NB4 (cell line): ENCODE measurements at places on chromosomes 7 and 10.

GRCh38 chr10:110163192-110163773 lies 44.1 kb upstream of the MXI1 start:
- DNase-seq, result no peak

DNA sequence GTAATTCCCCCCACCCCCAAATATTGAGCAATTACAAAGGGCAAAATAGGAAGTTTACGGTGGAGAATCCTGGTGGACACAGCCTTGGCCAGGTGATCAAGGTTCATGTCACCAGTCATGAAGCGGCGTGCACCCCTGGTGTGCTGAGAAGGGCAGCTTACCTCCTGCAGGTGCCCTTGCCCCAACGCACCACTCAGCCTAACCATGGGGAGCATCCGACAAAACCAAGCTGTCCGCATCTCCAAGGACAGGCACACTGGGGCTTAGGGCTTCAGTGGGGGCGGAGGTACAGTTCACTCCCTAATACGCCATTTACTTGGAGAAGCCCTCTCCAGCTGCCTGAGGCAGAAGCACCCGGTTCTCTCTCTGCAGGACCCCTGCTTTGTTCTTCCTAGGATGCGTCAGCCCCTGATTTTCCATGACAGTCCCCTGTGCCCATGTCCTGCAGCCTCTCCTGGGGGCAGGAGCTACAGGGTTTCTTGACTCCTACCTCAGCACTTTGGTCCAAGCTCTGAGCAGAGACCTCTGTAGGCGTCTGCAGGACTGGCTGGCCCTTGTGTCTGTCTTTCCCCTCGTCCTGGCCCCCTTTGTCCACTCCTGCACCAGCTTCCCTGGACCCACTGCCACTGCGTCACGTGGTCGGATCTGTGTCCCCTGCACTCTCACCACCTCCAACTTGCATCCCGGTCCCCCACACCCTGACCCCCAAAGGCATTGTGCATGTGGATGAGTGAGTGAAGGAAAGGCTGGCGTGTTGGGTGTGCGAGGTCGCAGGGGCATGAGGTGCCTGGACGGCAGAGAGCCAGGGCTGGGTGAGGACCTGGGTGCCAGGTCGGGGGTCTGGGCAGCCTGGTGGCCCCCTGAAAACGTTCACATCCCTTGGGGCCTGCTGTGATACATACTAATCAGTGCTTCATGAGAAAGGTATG lies 113.7 kb downstream of the LHPP start:
- no peak for DNase-seq

GRCh38 chr10:30999070-30999712 lies 32.5 kb downstream of the ZNF438 start:
- peak; percentile 87 for DNase-seq

- DNase-seq, result no peak
Measured at GRCh38 chr10:131656431-131656841, 244.4 kb upstream of the PPP2R2D start.

- DNase-seq, result no peak
Measured at GRCh38 chr7:25522727-25523126, 294.4 kb upstream of the NPVF start.

GRCh38 chr7:24192053-24192452 lies 91.9 kb upstream of the NPY start:
- no peak for DNase-seq

GRCh38 chr10:77391605-77392235 lies 245.9 kb downstream of the KCNMA1 start:
- DNase-seq, result peak; percentile 66

DNA sequence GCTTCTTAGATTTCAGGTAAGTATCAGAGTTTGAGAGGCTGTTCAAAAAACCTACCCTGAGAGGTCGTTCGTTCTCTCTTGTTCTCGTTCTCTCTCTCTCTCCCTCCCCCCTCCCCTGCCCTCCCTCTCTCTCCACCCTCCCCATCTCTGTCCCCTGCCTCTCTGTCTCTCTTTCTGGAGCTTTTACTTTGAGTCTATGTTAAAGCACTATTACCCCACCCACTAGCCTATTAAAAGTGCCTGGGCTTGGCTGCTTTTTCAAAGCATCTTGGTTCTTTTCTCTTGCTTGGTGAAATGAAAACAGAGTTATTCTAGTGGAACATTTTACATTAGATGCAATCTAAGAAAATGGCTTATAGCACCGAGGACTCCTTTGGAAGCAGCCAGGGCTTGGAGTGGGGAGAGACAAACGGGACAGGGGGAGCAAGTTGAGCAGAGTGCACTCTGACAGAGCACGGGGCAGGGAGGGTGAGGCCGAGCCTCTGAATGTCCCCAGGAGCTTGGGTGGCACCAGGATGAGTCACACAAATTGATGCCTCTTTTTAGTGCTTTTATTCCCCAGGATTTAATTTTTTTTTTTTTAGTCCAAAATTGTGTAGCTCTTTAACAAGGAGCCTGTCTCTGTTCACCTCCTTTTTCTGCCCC lies 134.3 kb downstream of the CFAP58 start:
- DNase-seq, result no peak

- peak; percentile 49 for DNase-seq
Measured at GRCh38 chr7:618539-619367, 99.1 kb upstream of the PDGFA start.

- no peak for DNase-seq
Measured at GRCh38 chr7:50599385-50599784, 34.2 kb upstream of the DDC start.

- DNase-seq, result no peak
Measured at GRCh38 chr10:126434235-126434634, 46.0 kb upstream of the ADAM12 start.

DNA sequence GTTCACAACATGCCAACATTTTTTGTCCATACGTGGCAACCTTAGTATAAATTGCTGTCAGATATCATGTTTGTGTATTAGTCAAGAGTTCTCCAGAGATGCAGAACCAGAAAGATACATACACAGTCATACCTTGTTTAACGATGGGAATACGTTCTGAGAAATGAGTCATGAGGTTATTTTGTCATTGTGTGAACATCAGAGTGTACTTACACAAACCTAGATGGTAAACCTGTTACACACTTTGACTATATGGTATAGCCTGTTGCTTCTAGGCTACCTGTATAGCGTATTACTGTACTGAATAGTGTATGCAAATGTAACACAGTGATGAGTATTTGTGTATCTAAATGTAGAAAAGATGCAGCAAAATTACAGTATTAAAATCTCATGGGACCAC lies 22.3 kb downstream of the ZNF518A start:
- no peak for DNase-seq

DNA sequence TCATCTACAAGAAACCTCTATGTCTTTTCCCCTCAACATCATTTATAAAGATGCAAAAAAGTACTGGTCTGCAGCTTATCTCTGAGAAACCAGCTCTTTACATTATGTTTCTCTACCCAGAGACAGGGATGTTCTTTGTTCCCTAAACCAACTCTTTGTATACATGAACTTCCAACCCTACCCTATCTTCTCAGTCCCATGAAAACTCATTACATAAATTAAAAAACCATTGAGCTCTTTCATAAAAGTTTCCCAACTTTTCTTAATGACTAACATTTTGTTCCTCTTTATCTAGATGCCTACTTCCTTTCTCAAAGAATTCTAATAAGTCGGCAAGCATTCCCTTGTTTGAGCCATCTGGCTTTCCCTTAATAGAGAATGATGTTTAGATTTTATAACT lies 192.8 kb upstream of the AGK start:
- DNase-seq, result no peak

DNA sequence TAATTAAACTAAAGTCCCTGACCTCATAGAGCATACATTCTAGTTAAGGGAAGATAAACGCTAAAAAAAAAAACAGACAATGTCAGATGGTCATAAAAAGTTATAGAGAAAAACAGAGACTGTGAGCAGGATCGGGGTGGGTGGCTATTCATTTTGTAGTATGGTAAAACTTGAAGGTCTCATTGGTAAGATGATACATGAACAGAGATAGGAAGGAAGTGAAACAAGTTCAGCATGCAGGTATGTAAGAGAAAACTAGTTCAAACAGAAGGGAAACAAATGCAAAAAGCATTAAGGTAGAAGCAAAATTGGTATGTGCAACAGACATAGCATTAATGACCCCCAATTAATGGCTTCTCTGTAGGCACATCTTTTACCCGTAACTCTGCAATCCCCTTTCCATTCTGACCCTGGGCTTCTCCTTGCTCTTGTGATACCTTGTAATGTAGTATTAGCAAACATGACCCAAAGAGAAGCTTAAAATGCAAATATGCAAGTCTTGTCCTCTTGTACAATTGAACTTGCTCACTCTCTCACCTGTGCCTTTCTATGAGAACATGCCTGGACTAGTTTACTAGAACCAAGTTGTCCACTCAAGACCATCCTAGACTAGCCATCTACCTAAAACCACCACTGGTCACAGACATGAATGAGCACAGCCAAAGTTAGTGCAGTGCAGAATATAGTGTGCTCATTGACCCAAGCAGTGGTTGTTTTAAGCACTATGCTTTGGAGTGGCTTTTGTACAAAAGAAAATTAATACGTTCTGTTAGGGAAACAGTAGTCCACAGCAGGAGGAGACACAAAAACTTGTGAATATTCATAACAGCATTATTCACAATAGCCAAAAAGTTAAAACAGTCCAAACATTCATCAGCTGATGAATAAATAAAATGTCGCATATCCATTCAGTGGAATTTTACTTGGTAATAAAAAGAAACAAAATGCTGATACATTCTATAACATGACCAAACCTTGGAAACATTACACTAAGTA lies 57.0 kb downstream of the BRAF start:
- DNase-seq, result no peak

DNA sequence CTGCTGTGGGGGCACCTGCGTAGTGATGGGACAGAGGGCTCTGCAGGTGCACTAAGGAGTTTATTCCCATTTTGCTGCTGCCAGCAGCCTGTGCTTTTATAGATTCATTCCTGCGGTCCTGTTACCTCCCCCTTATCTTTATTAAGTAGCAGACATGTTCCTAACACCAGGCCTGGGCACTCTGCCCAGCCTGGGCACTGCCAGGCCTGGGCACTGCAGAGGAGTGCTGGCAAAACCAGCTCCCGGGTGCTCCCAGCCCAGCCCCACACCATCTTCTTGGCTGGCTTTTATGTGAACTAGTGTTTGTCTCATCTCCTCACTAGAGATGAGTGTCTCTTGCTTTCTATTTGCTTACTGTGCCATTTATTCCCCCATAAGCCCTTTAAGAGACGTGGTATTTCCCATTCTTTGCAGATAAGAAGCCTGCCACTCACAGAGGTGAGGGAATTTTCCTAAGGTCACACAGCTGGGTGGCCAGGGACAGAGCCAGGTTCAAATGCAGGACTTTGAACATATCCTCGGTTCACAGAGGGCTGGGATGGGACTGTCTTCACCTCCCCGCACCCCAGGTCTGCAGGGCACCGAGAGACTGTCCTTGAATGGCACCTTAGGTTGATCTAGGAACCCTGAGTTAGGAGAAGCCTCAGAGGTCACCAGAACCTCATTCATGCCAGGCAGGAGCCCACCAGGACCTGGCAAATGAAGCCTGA lies 14.6 kb upstream of the DRGX start:
- DNase-seq, result no peak

- DNase-seq, result no peak
Measured at GRCh38 chr7:71498381-71498780, 366.4 kb downstream of the GALNT17 start.

- no peak for DNase-seq
Measured at GRCh38 chr10:107577221-107577620, 412.7 kb upstream of the SORCS1 start.

GRCh38 chr7:54394834-54395233 lies 147.3 kb upstream of the VSTM2A start:
- peak; percentile 25 for DNase-seq

- DNase-seq, result peak; percentile 2
Measured at GRCh38 chr10:31467791-31468535, 148.9 kb downstream of the ZEB1 start.

DNA sequence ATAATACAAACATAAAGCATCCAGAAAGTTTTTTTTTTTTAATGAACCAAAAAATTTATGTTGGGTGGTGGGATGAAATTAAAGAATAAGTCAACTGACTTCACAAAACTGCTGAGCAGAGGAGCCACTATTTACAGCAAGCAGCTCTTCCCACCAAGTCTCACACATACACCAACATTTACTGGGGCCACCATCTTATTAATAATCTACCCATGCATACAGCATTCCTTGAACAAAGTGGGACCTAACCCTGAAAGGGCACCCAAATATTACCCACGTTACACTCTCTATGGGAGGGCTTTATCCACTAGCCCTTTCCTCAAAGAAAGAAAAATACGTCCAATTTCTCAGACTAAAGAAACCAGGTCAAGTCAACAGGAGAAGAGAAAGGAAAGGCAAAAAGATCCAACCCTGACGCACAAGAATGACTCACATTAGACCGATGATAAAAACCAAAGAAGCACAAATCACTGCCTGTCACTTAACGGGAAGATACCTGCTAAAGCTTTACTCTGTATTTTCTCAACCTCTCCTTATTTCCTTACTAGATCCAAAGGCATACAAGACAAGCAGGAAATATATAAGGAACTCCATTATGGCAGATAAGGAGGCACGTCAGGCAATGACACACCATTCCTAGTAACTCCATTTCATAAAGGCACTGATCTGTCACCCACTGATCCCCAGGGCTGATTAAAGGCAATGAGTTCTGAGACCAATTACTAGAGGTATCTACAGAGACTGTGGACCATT lies 141.8 kb upstream of the ASAH2 start:
- DNase-seq, result no peak

DNA sequence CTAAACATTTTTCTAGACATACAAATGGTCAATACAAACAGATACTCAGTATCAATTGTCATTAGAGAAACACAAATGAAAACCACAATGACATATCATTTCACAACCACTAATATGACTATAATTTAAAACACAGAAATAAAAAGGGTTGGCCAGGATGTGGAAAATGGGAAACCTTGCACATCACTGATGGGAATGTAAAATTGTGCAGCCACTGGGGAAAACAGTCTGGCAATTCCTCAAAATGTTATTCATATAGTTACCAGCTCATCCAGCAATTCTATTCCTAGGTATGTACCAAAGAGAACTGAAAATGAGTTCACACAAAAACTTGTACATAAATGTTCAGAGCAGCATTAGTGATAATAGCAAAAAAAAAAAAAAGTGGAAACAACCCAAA lies 106.1 kb upstream of the LRRTM3 start:
- DNase-seq, result no peak

DNA sequence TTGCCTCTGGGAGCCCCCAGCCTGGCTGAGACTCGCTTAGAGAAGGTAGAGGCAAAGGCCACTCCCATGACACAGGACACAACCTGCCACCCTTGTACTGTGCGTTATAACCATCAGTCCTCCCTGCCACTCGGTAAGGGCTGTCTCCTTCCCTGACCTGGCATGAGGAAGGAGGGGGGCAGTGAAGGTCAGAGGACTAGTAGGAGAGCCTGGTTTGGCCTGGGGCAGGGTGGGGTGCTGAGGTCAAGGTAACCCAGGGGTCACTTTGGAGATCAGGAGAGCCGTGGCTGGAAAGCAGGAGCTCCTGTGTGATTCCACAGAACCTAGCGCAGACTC lies 6.9 kb upstream of the TNRC18 start:
- DNase-seq, result no peak
